Small intestine (tissue), 16 donors: ENCODE measurements at places on chromosomes 2 and 18.

DNA sequence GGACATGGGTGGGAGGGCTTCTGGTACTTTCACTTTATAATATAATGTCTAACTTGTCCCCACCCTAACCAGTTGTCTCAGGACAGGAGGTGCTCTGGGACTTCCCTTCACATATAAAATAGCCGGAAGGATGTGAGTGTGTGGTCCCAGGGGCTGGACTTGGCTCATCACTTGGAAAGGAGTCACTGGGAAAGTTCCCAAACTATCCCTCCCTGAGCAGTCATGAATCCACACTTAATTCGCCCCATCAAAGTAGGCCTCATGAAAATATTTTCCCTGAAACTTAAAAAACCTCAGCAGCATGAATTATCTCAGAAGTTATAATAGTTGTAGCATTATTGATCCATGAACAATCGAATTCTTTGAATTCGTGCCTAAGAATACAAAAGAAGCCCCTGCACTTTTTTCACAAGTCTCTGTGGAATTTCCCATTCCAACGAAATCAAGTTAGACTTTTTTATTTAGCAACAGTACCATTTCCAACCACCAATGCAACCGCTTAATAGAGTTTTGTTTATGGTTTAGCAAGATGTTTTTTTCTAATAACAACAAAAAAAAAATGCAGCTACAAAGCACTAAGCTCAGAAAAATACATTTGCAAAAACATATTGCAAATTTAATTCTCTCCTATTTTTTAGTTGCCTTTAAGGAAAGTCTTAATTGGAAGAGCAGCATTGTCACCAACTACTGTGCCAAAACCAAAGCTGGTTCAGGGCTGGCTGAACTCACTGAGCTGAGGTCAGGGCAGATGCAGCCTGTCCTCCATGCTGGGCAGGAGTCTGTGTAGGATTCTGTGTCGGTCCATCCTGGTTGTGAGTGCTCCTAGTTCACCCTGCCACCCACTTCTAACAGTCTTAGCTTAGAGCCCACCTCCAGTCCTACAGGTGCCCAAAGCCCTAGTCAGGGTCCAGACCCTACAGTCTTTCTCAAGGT is 68.8 kb upstream of the SPTBN1 start:
- no peak for DNase-seq

DNA sequence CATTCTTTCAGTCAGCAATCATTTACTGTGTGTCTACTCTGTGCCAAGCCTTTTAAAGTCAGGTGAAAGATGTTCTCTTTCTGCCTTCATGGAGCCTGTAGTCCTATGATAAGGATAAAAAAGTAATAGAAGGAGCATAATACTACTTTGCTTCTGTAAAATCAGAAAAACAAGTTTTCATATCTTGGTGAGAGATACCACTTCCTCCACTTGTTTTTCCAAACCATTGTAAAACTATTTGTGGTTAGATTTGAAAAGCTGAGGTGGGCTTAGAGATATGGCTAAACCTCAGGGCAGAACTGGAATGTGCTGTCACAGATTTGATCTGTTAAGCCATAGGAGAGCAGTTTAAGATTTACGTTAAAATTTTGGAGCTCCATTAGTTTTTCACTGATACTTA is 104.7 kb upstream of the FAM117B start:
- DNase-seq = no peak

GRCh38 chr18:50969448-50969847 is 1.6 kb downstream of the ELAC1 start:
- no peak for DNase-seq

GRCh38 chr2:120884472-120885290 is 149.0 kb downstream of the GLI2 start:
- DNase-seq = no peak

DNA sequence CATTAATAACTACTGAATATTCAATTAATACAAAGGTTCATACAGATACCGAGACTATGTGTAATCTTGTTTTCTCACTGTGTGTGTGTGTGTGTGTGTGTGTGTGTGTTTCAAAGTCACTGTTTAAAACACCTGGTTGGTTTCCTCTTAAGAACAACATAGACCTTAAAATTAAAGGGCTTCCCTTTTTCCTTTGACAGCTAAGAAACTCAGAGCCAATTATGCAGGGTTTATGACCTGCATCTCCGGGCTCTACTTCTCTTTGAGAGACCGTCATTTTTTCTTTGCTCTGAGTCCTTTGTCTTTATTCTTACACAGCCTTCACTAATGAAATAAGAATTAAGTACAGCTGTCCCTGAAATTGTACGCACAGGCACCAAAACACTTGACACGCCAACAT is 145.6 kb downstream of the HDAC4 start:
- no peak for DNase-seq
